ENCODE measurements at places on chromosomes 2 and 18.

DNA sequence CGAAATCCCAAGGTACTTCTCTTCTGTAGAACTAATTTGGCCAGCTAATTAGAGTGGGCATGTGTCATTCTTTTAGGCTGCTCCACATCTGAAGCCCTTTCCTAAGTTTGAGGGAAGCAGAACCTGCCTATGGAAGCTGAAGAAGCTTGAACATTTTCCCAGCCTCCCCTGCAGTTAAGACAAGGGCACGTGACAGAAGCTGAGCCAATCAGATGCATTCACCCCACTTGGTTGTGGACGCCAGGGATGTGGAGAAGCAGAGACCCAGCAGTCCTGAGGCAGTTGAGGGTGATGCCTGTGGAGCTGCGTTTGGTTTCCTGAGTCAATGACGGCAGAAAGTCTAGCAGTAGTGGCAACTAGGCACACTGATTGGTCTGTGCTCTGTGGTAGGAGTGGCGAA is 26.1 kb upstream of the CERS6 start:
- DNase-seq = no peak

- DNase-seq = no peak
These were observed 28.6 kb downstream of the EPG5 start for GRCh38 chr18:45938488-45938935.

DNA sequence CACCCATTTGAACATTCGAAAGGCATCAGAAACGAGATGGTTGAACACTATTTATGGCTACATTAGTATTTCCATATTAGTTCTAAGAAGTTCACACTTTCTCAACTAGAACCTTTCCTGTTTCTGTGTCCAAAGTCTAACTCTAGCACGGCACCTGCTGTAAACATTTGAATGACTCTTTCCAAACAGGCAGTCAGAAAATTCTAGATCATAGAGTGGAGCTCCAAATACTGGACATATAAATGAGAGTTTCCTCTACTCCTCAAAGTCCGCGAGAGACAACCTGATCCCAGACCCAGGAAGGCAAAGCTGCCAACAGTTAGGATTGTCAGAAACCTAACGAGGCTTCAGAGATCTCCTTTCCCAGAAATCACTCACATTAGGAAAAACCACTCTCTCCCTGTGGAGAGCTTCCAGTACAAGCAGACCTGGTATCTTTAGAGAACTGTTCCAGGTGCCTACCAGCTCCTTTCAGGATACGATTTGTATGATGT is 10.6 kb downstream of the RND3 start:
- no peak for DNase-seq

- peak; percentile 38 for DNase-seq
These were observed 221.8 kb upstream of the CTAGE1 start for GRCh38 chr18:22639561-22639960.

GRCh38 chr2:185625604-185626003 is 113.0 kb upstream of the FSIP2 start:
- DNase-seq = no peak

DNA sequence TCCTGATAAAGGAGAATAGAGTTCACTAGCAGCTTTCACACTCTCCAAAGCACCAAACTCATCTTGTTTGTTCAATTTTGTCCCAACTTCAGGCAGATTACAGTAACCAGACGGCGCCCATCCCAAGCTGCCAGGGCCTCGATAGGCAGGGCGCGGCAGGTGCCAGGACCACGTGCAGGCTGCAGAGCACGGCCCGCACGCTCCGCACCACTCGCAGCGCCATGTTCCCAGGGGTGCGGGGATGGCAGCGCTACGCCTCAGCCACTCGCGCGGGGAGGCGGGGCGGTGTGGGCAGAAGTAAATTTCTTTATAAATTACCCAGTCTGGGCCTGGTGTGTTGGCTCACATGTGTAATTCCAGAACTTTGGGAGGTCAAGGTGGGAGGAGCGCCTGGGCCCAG is 30.3 kb upstream of the INO80D start:
- DNase-seq = no peak

DNA sequence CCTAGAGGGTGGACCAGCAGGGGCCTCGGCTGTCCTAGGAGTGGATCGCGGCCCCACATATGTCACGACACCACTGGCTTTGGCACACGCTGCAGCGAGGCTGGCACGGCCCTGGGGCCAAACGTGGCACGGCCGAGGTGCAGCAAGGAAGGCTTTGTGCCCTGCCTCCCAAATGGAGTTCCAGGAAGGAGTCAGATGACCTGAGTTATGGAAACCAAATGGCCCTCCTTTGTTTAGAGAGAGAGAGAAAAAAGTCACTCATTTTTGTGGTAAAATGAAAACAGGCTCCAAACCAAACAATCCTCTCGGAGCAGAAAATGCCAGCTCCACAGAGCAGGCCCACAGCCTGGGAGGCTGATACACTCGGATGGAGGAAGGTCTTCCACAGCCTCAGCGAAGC is 105.6 kb downstream of the ANTXR1 start:
- DNase-seq = peak; percentile 87

- no peak for DNase-seq
These were observed 180.0 kb upstream of the CXCR4 start for GRCh38 chr2:136297994-136298393.

DNA sequence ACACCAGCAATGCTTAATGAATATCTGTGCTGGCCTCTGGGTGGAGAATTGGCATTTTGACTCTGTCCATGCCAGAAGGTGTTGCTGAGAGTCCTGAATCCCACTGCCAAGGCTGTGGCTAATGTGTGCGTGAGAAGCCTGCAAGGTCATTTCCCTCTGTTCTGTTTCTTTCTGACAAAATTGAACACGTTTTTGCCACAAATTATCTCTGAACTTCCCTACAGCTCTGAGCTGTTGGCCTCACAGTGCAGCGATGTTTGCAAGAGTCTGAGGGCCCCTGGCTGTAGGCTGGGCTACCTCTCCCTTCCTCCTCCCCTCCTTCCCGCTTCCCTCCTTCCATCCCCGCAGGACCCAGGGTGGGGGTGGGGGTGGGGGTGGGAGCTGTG is 154.1 kb upstream of the HS6ST1 start:
- no peak for DNase-seq

DNA sequence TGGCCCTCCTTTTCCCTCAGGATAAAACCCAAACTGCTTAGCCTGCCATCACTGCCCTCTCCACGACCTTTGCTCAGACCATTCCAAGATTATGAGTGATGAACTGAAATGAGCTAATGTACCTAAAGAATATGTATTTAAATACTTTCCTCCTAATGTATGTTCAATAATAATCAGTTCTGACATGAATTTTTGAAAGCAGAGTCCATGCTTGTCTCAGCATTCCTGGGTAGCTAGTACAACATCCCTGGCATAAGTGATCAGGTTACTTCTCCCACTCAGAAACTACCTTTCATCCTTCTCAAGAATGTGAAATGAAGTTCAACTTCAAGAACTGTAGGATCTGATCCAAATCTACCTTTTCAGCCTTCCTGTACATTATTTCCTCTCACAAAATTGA is 103.6 kb downstream of the UNC80 start:
- DNase-seq = no peak

DNA sequence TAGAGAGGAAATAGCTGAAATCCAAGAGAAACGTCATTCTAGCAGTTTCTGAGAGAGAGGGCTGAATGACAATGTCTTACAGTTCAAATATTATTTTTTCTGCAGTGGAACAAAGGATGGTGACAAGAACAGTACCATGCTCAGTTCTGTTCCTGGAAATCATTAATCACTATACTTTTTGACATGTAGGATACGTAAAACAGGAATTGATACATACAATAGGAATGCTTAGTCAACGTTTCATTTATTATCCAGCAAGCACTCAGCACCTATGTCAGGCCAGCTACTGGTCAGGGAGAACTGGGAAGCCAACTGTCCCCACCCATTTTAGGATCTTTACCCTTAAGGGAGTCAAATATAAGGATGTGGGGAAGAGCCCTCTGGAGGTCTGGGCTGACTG is 114.7 kb downstream of the DHRS9 start:
- peak; percentile 4 for DNase-seq

DNA sequence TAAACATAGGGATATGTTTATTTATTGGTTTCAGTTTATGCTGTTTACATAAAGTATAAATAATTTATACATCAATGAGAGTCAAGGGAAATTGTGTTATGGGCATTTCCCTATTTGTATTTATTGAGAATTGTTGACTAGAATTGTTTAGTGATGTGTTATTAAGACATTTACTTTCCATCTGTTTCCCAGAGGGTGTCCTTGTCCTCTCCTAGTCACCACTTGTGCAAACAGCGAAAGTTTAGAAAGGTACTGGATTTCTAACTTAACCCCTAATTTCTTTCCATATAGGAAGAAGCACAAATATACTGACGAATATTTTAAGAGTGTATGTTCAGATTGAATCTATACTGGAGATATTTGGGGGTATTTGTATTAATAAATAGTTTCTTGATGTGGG is 6.7 kb downstream of the UBE2E3 start:
- no peak for DNase-seq

DNA sequence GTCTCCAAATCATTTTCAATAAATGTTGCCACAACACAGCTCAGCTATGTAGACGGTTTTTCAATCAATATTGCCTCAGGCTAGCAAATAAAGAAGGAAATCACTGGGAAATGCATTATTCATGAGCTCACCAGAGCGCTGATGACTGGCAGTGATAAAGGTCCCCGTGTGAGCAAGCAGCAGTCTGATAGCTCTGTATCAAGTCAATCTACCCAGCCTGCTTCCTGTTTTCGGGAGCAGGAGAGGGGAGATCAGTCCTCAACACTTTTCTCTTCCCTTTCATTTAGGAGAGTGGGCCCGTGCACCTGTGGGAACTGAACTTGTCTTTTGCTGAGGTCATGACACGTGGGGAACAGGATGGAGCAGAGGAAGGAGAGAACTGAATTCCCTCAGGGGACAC is 253.9 kb upstream of the SIX2 start:
- no peak for DNase-seq

DNA sequence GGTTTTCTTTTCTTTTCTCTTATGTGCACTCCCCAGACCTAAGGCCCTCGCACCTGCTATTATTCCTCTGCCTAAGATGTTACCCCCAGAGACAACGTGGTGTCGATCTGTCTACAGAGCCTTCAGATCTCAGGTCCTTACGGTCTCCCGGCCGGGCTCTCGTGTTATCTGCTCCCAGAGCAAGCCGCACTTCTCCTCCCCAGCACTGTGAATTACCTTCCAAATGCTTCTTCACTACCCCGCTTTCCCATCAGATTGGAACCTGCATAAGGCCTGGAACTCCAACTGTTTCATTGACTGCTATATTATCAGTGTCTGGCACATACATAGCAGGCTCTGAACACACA is 71.2 kb upstream of the ODC1 start:
- DNase-seq = no peak

DNA sequence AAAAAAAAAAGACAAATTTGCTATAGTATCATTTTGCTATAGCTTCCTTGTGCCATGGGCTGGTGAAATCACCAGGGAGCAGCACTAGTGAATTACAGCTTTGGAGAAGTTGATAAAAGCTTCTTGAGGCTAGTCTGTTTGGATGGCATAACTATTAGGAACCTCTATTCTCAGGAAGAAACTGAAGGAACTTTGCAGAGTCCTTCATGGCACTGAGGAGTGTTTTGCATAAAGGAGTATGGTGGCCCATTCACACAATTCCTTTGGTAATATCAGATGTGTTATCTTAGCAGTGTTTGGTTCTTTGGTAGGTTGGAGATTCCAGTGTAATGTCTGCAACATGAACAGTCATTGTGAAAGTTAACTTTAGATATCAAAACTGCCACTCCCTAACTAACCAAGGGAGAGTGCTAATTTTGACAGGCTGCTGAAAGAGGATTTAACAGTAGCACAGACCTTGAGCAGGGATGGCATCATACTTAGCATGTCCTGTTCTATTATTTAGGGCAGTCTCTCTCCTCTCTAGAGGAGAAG is 76.6 kb upstream of the ZFP36L2 start:
- no peak for DNase-seq

- DNase-seq = no peak
These were observed 142.3 kb downstream of the ZNF407 start for GRCh38 chr18:74739926-74740325.

DNA sequence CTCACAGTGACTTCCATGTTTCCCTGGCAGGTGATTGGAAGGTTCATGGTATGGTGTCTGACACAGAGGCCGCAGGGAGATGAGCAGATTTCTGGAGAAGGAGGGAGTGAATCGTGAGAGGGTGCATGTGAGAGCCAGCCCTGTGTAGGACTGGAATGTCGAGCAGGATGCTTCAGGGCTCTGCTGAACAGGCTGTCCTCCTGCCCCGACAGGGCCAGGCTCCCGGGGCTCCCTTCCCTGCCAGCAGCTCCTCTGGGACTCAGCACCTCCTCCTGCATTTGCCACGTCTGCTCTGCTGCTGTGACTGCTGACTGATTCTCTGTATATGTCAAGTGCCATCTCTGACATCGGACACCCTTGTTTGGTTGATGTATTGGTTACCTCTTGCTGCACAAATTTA is 38.5 kb upstream of the INHBB start:
- no peak for DNase-seq

DNA sequence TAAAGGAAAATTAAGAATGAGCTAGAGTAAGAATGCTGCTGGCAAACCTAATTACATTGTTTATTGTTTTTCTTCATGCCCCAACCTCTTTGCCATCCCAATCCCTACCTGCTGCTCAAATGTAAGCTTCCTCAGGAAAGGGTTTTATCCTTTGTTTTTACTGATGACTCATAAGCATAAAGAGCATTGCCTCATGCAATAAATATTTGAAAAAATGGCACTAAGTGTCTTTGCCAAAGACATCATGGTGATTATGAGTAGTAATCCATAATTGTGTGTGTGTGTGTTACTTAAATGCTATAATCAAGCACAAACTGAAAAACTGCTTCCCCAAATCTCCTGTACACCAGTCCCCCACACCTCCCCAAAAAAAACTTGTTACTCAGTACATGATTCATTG is 53.4 kb downstream of the DNER start:
- no peak for DNase-seq

- no peak for DNase-seq
These were observed 261.2 kb upstream of the FSIP2 start for GRCh38 chr2:185477452-185477851.

DNA sequence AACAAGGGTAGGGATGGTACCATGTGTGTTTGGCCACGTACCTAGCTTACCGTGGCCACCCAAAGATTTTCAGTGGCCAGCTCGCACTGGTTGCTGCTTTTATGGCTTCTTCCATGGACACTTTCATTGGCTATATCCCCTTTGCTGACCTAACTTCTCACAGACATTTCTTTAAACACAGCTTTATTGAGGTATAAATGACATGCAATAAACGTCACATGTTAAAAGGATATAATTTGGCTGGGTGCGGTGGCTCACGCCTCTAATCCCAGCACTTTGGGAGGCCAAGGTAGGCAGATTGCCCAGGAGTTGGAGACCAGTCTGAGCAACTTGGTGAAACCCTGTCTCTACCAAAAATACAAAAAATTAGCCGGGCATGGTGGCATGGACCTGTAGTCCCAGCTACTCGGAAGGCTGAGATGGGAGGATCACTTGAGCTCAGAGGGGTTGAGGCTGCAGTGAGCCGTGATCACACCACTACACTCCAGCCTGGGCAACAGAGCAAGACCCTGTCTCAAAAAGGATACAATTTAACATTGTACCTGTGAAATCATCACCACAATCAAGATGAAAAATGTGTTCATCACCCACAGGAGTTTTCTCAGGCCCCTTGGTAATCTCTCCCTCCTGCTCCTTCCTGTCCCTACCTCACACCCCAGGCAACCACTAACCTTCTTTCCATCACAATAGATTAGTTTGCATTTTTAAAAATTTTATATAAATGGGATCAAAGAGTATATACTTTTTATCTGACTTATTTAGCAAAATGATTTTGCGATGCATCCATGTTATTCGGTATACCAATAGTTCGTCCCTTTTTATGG is 127.8 kb upstream of the PPP1CB start:
- DNase-seq = no peak
